ENCODE measurements at places on chromosomes 5 and 9.

- DNase-seq = no peak
These were observed 6.8 kb downstream of the MGAT1 start for GRCh38 chr5:180795771-180796313.

- no peak for DNase-seq
These were observed 30.4 kb upstream of the B4GALT1 start for GRCh38 chr9:33197279-33198152.

DNA sequence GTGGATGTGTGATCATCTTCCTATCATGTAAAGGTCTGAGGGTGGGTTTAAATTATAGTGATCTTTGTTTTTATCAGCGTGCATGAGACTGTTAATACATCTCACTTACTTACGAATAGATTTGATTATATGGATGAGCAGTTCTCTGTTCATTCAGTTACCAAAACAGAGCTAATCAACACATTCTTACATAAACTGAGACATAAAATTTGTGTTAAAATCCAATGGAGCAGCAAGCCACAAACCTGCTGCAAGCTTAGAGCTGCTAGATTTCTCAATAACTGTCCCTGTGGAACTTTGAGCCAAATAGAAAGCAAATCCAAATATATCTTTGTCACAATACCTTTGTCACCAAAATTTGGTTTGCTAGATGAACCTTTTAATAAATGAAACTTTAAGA, 50.1 kb downstream of the NUDT12 start:
- DNase-seq = no peak

DNA sequence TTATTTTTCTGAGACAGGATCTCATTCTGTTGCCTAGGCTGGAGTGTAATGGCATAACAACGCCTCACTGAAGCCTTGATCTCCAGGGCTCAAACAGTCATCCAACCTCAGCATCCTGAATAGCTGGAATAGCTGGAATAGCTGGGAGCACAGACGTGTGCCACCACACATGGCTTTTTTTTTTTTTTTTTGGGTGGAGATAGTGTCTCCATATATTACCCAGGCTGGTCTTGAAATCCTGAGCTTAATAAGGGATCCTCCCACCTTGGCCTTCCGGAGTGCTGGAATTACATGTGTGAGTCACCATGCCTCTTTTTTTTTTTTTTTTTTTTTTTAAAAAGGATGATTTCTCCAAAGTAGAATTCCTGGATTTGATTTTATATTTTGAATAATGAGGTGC, 60.7 kb downstream of the NSD1 start:
- no peak for DNase-seq

DNA sequence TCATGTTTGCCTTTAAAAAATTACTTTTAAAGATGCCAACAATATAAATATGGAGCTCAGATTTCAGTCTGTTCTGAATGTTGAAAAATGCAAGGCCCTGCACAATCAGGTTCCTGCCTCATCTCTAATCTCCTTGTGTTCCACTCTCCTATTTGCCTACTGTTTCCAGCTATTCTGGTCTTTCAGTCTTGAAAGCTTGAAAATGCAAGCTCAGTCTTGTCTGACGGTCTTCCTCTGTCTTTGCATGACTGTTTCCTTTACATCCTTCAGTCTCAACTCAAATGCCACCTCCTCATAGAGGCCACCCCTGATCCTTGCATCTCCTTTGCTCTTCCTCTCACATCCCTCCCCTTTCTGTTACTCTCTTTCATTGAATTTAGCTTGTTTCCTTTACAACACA, 354.9 kb downstream of the KIF4B start:
- no peak for DNase-seq

DNA sequence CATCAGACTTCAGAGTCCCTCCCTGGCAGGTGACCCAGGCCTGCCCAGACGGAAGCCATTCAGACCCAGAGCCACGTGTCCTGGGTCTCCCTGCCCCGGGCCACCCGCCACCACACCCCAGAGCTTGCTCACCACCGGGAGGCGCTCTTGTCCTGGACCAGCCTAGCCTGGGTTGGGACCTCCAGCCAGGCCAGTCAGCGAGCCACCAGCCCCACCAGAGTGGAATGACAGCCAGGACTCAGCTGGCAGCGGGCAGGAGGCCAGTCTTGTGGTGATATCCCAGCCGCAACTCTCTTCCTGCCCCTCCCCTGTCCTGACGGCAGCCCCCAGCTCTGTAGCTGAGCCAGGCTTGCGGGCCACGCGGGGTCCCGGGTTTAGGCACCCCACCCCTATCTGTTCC, 1.7 kb upstream of the PTGDS start:
- no peak for DNase-seq

- no peak for DNase-seq
These were observed 57.6 kb downstream of the SH3TC2 start for GRCh38 chr5:149005077-149005892.

DNA sequence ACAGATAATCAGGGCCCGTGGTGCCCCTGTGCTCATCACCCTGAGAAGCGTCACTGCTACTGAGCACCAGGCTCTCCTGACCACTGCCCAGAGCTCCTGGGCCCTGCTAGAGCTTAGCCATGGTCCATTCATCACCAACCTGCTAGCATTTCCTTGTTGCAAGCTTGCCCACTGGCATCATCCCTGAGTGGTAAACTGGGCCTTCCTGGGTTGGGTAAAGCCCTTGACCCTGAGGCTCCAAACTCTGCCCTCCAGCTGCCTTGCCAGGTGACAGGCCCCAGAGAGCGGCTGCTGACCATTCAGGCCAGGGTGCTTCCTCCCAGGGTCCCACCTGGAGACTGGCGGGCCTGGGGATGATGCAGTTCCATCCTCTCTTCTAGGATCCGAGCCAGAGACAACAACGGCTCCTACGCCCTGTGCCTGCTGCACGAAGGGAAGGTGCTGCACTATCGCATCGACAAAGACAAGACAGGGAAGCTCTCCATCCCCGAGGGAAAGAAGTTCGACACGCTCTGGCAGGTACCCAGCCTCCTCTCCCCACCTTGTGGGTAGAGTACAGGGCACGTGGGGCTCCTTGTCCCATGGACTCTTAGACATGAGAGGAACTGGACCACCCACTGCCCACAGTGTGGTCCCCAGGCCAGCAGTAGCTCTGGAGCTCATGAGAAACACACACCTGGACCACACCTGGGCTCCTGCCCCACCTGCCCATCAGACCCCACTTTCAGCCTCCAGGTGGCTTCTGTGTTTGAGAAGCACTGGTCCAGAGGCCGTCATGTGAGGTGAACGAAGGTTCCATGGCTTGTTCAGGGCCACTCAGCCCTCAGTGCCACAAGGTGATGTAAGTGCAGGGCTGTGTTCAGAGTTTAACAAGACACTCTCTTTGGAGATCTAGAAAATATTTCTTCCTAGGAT, 60.5 kb downstream of the SYK start:
- DNase-seq = no peak

DNA sequence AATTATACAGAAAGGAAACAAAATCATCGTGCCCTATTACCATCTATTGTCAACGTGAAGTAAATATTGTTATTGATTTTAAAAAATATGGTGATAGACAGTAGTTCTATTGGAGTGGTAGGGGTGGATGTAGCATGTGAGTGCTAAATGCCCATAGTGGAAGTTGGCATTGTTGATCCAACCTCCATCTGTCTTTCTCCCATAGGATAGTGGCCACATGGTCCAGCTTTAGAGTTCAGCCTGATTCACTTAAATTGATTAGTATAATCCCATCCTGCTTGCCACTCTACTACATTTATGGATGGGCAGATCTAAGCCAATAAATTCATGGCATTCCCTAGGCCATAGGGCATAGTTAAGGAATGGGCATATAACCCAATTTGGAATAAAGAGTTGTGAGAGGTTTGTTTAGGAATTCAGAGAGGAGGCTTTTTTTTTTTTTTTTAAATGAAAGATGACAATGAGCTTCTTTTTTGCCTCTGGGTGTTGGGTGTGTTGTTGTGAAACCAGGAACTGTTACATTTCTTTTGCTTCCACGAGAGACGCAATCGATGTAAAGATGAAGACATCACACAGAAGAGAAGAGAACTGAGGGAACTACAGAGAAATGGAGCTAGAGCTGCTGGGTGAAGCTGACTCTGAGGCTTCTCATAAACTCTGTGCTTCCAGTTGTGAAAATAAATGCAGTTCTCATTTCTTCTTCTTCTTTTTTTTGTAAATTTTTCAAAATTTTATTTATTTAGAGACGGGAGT, 12.5 kb upstream of the CHD1 start:
- DNase-seq = no peak

GRCh38 chr5:54689411-54690251, 172.1 kb downstream of the SNX18 start:
- no peak for DNase-seq

DNA sequence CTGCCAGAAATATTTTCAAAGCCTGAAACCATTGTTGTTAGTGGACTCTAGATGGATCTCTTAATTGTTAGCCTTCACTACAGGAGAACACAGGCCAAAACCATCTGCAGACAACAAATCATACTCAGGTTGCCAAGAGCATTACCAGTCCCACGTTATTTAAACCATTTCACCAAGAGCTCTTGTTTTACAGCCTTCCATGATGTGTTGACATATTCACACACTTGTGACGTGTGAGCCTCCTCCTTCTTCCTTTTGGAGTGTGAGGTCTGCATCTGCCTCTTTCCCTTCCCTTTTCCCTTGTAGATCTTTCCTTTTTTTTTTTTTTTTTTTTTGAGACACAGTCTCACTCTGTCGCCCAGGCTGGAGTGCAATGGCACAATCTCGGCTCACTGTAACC, 279.0 kb downstream of the AUH start:
- no peak for DNase-seq

- DNase-seq = no peak
These were observed 7.5 kb downstream of the CATSPER3 start for GRCh38 chr5:134975078-134975715.

GRCh38 chr9:112433499-112434392, 52.9 kb upstream of the KIAA1958 start:
- DNase-seq = no peak

GRCh38 chr5:173745123-173745522, 128.7 kb upstream of the BOD1 start:
- no peak for DNase-seq

DNA sequence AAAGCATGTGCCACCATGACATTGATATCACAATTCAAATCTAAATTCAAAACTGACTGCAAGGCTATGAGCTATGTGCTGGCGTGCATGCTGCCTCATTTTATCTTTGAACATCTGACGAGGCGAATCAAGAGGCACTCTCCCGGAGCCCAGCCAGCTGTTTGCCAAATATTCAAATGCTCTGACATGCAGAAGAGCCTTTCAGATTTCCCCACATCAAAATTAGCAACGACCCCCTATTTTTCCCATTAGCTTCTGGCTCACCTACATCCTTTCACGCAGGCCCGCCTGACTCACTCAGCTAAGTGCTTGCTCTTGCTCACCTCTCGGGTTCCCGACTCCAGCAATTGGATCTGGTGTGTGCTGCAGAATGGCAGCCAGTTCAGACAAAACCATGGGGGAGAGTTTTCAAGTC, 159.0 kb downstream of the NR2F1-AS1 start:
- no peak for DNase-seq

- DNase-seq = no peak
These were observed 118.7 kb upstream of the ATP10B start for GRCh38 chr5:160970605-160971191.

- DNase-seq = no peak
These were observed 181.3 kb downstream of the SNCAIP start for GRCh38 chr5:122493091-122494021.

GRCh38 chr5:126188804-126189203, 234.4 kb upstream of the GRAMD2B start:
- DNase-seq = no peak

DNA sequence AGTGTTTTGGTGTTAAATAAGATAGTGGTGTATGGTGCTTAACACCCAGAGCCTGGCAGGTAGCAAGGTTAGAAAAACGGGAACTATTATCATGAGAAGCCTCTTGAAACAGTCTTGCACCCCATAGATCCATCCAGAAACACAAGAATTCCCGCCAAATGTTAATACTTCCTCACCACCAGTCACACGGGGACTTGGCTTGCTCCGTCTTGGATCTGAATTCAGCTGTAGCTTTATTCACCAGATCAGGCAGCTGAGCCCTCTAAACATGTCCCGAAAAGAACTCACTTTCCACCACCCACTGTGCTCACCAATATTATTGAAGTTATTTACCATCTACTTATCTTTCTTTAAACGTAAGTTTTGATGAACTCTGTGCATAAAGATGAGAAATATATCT, 101.6 kb upstream of the PTPN3 start:
- DNase-seq = no peak

- no peak for DNase-seq
These were observed 422.1 kb upstream of the PIK3R1 start for GRCh38 chr5:67793418-67793817.

- no peak for DNase-seq
These were observed 110.3 kb downstream of the VAV2 start for GRCh38 chr9:133881671-133882381.

DNA sequence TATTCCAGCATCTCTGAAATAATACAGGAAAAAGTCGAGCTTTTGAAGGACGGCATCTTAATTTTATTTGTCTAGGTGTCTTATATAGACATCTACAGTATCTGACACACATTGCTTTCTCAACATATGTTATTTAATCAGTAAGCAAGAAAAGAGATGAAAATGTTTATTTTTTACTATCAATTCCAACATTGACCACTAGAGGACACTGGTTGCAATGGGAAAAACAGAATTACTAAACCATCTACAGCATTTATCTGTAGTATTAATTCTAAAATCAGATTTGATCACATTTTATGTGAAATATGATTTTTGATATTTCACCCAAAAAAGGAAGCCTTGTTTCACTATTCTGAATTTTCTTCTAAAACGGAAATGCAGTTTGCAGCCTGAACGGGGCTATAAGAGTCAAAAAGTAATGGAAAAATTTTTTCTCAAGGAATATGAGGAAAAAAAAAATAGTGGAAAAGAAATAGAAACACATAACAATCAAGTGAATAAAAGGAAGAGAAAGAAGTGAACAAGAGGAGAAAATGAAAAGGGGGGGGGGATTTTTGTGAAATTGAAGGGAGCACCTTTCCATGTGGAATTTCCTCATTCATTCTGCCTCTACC, 98.6 kb downstream of the OSTF1 start:
- DNase-seq = no peak

GRCh38 chr5:57437976-57438805, 44.4 kb downstream of the ACTBL2 start:
- no peak for DNase-seq

- no peak for DNase-seq
These were observed at the start of gene SEMA5A for GRCh38 chr5:9545992-9546851. SEMA5A (minus strand) TSS chr5:9546075; CDS start chr5:9379946, 166,129 bp downstream.

All from activated T-helper 1 cell treated with anti-CD3 and anti-CD28 coated beads, Interleukin-2, amount 50 U/mL, for 16 hours (primary cell).